ENCODE measurements at places on chromosomes 12 and 14. TPM values are rescaled to one million over a fixed set of nuclear protein-coding genes. Genes with fewer than 3 reads are reported as not detected.

DNA sequence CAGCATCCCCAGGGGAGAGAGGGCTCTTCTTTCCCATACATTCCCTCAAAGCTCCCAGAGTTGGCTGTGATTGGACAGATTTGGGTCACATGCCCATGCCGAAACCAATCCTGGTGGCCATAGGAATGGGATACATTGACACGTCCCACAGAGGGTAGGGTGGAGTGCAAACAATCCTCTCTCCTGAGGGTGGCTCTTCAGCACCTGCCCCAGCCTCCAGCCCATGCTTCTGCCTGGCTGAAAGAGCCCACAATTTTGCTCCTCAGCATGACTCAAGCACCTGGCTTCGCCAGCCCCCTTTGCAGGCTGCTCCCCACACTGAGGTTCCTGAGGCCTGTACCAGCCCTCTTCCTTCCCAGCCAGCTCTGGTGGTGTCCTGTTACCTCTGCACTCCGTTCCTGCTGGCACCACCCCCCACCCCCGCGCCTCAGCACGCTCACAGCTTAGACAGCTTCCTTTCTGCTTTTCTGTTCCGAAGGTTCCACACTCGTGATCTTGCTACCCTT is 71.7 kb downstream of the CCDC92 start:
- DNase-seq, result no peak

GRCh38 chr14:68766299-68767247 is 26.3 kb downstream of the ZFP36L1 start:
- no peak for DNase-seq

- no peak for DNase-seq
These were observed 217.6 kb upstream of the SFSWAP start for GRCh38 chr12:131493068-131493826.

GRCh38 chr12:49389387-49389703 is 22.1 kb downstream of the SPATS2 start:
- no peak for DNase-seq

DNA sequence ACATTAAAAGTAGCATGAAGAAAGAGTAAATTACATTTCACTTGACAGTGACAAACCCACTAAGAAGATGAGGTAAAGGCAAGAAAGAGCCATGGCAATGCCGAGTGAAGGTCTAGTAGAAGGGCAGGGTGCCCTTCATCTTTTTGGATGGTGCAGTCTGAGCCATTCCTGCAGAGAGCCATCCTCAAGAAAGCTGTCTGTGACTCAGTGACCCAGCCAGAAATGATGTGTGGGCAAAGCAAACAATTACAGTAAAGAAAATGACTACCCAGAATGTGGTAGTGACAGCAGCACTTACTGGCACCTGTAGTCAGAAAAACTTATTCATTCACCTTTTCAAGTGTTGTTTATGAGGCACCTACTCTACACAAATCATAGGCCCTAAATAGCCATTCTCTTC is 281.7 kb downstream of the DUSP6 start:
- DNase-seq, result no peak

- DNase-seq, result no peak
These were observed 8.0 kb upstream of the CERS5 start for GRCh38 chr12:50174971-50175715.

GRCh38 chr12:130127532-130127911 is 34.7 kb upstream of the FZD10 start:
- DNase-seq, result no peak

GRCh38 chr12:11697670-11698387 is 48.4 kb downstream of the ETV6 start:
- DNase-seq, result no peak

DNA sequence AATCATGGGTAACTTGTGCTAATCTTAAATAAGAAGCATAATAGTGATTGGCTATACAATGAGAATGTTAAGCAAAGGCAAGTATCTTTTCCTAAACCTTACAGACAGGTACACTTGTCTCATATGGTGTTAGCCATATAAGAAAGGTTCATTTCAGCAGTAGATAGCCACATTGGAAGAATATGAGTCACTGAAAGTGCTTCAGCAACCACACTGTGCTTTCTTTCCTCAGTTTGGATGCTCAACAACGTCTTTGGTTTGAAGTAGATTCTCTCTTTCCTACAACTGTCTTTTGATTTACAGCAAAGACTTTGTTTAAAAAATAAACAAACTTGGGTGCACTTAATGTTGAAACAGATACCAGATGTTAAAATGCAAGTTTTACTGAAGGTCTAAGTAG is 8.9 kb downstream of the DDHD1 start:
- DNase-seq, result no peak

- DNase-seq, result no peak
These were observed 138.0 kb downstream of the ZNF664 start for GRCh38 chr12:124111006-124111405.

GRCh38 chr12:110937104-110937641 is 16.8 kb upstream of the MYL2 start:
- peak; percentile 70 for DNase-seq

GRCh38 chr12:129610601-129611120 is 293.2 kb downstream of the TMEM132D start:
- no peak for DNase-seq

- no peak for DNase-seq
These were observed 8.1 kb upstream of the RIC8B start for GRCh38 chr12:106766393-106766826.

The GLS2 gene
- polyA plus RNA-seq, result 28.0 TPM

The MYO1H gene
- not detected for polyA plus RNA-seq

The CELA1 gene
- polyA plus RNA-seq, result not detected

The IFNG-AS1 gene
- polyA plus RNA-seq, result not detected

The PMCH gene
- not detected for polyA plus RNA-seq

The KRT3 gene
- polyA plus RNA-seq, result not detected

The RBM25 gene
- 8.4 TPM for polyA plus RNA-seq

The TMPRSS12 gene
- not detected for polyA plus RNA-seq

The AMIGO2 gene
- polyA plus RNA-seq, result 3.5 TPM

The SLC6A12 gene
- polyA plus RNA-seq, result 18.2 TPM

The LRTM2 gene
- not detected for polyA plus RNA-seq

The SLC11A2 gene
- polyA plus RNA-seq, result 15.2 TPM

The MCRS1 gene
- polyA plus RNA-seq, result 20.0 TPM
